ENCODE measurements at places on chromosomes 7 and 10. TPM values are rescaled to one million over a fixed set of nuclear protein-coding genes. Genes with fewer than 3 reads are reported as not detected.

GRCh38 chr10:6580279-6581029 is 378 bp upstream of the PRKCQ start:
- DNase-seq: peak; percentile 11

GRCh38 chr7:120405652-120406051 is 132.7 kb downstream of the KCND2 start:
- no peak for DNase-seq

- DNase-seq: no peak
Observed at GRCh38 chr10:111440501-111440900, 363.7 kb downstream of the ADRA2A start.

Gene CAV2
- total RNA-seq: 270 TPM

Gene HOXA7
- 0.13 TPM for total RNA-seq

Gene CRTAC1
- 2.5 TPM for total RNA-seq

Gene HOXA13
- total RNA-seq: not detected

Gene ACTL6B
- not detected for total RNA-seq
